ENCODE measurements at places on chromosomes 2 and 18. TPM values are rescaled to one million over a fixed set of nuclear protein-coding genes. Genes with fewer than 3 reads are reported as not detected.

- no peaks in the 10 kb centered on the region for H3K36me3 ChIP-seq
- DNase-seq = peak; percentile 75
- no peak overlapping the region for H3K4me3 ChIP-seq
- H3K27ac ChIP-seq = no peak overlapping the region
Measured at GRCh38 chr2:227884511-227884947, 13.1 kb downstream of the DAW1 start.

- no peak overlapping the region for H3K27ac ChIP-seq
- H3K4me1 ChIP-seq = peaks cover 13% of the 10 kb centered on the region
- no peak for DNase-seq
- peaks cover 6% of the 10 kb centered on the region for H3K27me3 ChIP-seq
Measured at GRCh38 chr2:60512641-60513040, 40.8 kb downstream of the BCL11A start.

DNA sequence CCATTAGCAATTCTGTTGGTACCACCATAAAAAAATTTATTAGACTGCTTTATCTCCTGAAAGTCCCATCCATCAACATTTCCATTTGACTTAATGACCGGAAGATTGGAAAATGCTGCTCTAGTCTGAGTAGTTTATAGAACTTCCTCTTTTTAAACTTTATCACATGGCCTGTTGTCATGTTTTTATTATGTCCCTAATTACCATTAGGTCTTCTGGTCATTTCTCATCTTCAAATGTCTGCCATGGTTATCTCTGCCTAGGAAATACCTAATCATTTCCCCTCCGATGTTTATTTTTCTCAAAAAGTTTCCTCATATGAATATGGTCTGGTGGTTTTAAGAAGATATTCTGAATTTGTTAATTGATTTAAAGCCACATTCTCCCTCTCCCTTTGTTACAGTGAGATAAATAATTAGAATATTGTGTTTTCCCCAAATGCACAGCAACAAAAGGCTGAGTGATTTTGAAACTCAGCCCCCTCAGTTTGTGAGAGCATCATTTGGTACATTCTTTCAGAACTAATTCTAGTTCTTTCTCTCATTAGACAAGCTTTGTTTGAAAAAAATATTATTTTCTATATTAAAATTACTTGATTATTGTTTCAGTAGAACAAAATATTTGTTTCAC lies 317.1 kb upstream of the ST6GAL2 start:
- no peaks in the 10 kb centered on the region for H3K4me1 ChIP-seq
- DNase-seq = no peak
- H3K4me3 ChIP-seq = no peak overlapping the region
- no peaks in the 10 kb centered on the region for H3K27me3 ChIP-seq
- no peaks in the 10 kb centered on the region for H3K36me3 ChIP-seq

- no peaks in the 10 kb centered on the region for H3K4me1 ChIP-seq
- H3K27me3 ChIP-seq = no peaks in the 10 kb centered on the region
- H3K4me3 ChIP-seq = no peak overlapping the region
- no peaks in the 10 kb centered on the region for H3K36me3 ChIP-seq
- H3K27ac ChIP-seq = no peak overlapping the region
Measured at GRCh38 chr2:227052879-227053278, 111.1 kb downstream of the COL4A4 start.

DNA sequence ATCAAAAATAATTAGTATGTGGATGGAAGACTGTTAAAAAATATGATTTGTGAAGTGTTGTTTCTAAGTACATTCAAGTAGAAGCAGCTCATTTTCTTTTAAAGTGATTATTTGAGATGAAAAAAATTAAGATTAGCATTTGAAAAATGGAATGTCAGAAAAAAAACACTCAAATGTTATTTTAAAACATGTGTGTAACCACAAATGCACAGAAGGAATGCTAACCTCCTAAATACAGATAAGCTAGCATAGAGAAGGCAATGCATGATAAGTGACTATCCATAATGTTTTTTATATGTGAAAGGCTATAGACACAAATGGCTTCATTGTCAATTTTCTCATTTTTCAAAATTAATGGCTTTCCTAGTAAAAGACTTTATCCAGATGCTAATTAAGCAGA lies 198.9 kb downstream of the NYAP2 start:
- H3K27ac ChIP-seq = no peak overlapping the region
- DNase-seq = no peak
- no peak overlapping the region for H3K4me3 ChIP-seq

GRCh38 chr2:37869771-37870170 lies 55.3 kb upstream of the RMDN2 start:
- peaks cover 18% of the 10 kb centered on the region for H3K4me1 ChIP-seq
- H3K27ac ChIP-seq = no peak overlapping the region
- no peak for DNase-seq
- H3K36me3 ChIP-seq = no peaks in the 10 kb centered on the region

- H3K4me3 ChIP-seq = no peak overlapping the region
- H3K36me3 ChIP-seq = no peaks in the 10 kb centered on the region
- no peak for DNase-seq
Measured at GRCh38 chr18:39348757-39349156, 1783.2 kb upstream of the CELF4 start.

- no peaks in the 10 kb centered on the region for H3K27me3 ChIP-seq
- peaks cover 11% of the 10 kb centered on the region for H3K4me1 ChIP-seq
- no peak for DNase-seq
- peaks cover 26% of the 10 kb centered on the region for H3K36me3 ChIP-seq
- H3K4me3 ChIP-seq = no peak overlapping the region
- H3K27ac ChIP-seq = no peak overlapping the region
Measured at GRCh38 chr18:36835927-36836326, 7.0 kb downstream of the KIAA1328 start.

GRCh38 chr2:33535421-33535820 lies 59.0 kb downstream of the RASGRP3 start:
- no peak overlapping the region for H3K27ac ChIP-seq
- DNase-seq = no peak
- no peaks in the 10 kb centered on the region for H3K27me3 ChIP-seq
- H3K4me3 ChIP-seq = no peak overlapping the region

DNA sequence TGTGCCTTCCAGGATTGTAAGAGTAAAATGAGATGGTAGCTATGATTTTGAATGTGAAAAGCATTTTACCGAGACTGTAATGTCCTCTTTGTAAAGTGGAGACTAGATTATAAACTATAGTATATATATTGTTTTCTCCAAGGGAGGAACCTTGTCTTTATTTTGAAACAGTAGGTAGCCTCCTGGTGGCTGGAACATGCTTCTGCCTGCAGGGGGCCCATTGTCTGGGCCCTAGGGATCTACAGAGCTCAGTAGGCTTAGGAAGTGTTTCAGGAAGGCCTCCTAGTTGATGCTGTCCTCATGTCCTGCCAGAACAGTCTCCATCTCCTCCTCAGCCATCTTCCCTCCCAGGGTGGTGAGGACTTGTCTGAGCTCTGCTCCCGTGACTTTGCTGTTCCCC lies 3.0 kb downstream of the PIKFYVE start:
- peaks cover 36% of the 10 kb centered on the region for H3K4me1 ChIP-seq
- peak overlapping the region; percentile 65 for H3K4me3 ChIP-seq
- H3K27ac ChIP-seq = no peak overlapping the region
- H3K27me3 ChIP-seq = no peaks in the 10 kb centered on the region

GRCh38 chr2:159266554-159266953 lies 19.9 kb downstream of the WDSUB1 start:
- no peaks in the 10 kb centered on the region for H3K4me1 ChIP-seq
- H3K27me3 ChIP-seq = no peaks in the 10 kb centered on the region
- no peak for DNase-seq
- H3K36me3 ChIP-seq = peaks cover 11% of the 10 kb centered on the region

- no peaks in the 10 kb centered on the region for H3K27me3 ChIP-seq
- H3K4me1 ChIP-seq = peaks cover 15% of the 10 kb centered on the region
- no peak overlapping the region for H3K4me3 ChIP-seq
- H3K36me3 ChIP-seq = no peaks in the 10 kb centered on the region
- H3K27ac ChIP-seq = peak overlapping the region; percentile 80
- no peak for DNase-seq
Measured at GRCh38 chr2:7161501-7161900, 244.3 kb downstream of the RNF144A start.

- H3K36me3 ChIP-seq = no peaks in the 10 kb centered on the region
- no peak overlapping the region for H3K4me3 ChIP-seq
- peaks cover 16% of the 10 kb centered on the region for H3K4me1 ChIP-seq
- no peak overlapping the region for H3K27ac ChIP-seq
Measured at GRCh38 chr2:144572977-144573376, 53.1 kb upstream of the ZEB2 start.

DNA sequence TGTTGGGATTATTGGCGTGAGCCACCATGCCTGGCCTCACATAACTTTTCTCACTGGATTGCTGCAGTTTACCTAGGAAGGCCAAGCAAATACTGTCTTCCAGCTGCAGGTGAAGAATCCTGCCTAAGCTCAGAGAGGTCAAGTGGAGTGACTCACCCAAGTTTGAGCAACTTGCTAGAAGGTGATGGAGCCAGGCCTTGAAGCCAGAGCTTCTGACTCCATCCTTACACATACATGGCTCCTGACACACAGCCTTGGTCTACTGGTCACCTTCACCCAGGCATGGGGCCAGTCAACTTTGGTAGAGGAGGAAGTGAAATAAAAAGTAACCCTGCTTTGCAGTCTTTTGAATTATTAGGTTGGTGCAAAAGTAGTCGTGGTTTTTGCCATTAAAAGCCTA lies 93.5 kb downstream of the VWA3B start:
- H3K36me3 ChIP-seq = no peaks in the 10 kb centered on the region
- no peak overlapping the region for H3K4me3 ChIP-seq
- H3K27ac ChIP-seq = no peak overlapping the region

DNA sequence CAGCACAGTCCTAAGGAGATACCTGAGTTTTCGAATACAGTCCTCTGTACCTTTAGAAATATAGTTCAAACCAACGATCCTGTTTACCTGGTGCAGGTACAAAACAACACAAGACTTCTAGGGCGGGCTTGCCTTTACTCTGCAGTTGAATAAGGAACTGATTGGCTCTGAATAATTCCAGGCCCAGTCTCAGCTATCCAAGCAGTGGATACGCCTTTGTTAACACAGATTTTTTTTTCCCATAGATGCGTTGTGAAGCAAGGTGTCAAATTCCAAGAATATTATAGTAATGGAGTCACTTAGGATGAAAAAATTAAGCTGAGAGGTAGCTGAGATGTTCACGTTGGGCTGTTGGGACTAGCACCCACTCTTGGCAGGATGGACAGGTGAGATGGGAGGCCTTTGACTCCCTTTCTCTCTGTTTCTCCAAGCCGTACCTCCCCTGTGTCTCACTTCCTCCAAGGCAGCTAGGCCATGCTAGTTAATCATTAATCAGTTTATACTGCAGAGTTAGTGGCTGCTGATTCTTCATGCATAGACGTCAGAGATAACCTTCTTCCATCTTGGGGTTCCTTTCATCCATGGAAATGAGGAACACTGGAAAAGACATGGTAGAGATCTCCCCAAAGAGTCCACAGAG lies 380.8 kb upstream of the ACVR2A start:
- H3K4me1 ChIP-seq = peaks cover 4% of the 10 kb centered on the region
- no peak overlapping the region for H3K27ac ChIP-seq
- peaks cover 6% of the 10 kb centered on the region for H3K27me3 ChIP-seq
- no peak for DNase-seq
- no peaks in the 10 kb centered on the region for H3K36me3 ChIP-seq

DNA sequence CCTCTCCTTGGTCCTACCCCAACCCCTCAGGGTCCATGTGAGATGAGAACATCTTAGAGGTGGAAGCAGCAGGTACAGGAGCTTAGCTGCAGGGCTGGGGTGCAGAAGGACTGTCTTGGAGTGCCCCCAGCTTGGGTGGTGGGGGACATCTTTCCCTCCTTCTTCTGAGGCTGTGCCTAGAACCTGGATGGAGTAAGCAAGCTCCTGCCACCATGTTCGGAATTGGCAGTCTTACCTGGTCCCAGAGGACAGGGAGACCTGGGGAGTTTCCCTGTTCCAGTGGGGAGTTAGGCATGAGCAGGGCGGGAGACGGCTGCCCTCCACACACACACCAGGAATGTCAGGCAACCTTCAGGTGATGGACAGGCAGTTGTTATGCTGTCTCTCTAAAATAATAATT lies 131.0 kb upstream of the COPS8 start:
- DNase-seq = no peak
- no peak overlapping the region for H3K27ac ChIP-seq
- H3K4me1 ChIP-seq = peaks cover 14% of the 10 kb centered on the region
- H3K36me3 ChIP-seq = peaks cover 3% of the 10 kb centered on the region
- no peaks in the 10 kb centered on the region for H3K27me3 ChIP-seq

GRCh38 chr2:46893269-46893939 lies 22.2 kb downstream of the MCFD2 start:
- no peak for DNase-seq
- H3K4me3 ChIP-seq = no peak overlapping the region
- no peaks in the 10 kb centered on the region for H3K36me3 ChIP-seq
- H3K27me3 ChIP-seq = no peaks in the 10 kb centered on the region

DNA sequence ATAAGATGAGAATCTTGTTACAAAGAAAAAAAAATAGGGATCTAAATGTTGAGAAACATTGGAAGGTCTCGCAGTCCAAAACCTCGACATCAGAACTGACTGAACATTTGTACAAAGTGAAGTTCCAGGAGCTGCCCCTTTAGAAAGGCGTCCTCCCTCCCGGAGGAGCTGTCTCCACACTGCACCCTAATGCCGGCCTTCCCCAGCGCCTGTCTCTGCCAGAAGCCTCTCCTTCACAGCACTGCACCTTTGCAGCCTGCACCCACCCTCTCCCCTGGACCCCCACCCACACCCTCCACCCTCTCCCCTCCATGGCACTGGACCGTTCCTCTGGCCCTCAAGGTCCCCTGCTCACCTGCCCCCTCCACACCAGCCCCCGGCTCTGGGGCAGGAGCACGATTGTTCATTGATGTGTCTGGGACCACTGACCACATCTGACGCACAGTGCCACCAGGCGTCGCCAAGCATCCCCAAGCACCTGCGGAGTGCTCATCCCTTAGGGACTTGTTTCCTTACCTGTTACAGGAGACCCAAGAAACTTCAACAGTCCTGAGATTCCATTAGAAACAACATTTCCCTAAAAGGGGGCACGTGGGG lies 90.3 kb upstream of the SNTG2 start:
- no peak overlapping the region for H3K4me3 ChIP-seq
- H3K4me1 ChIP-seq = peaks cover 19% of the 10 kb centered on the region
- peaks cover 6% of the 10 kb centered on the region for H3K27me3 ChIP-seq
- no peaks in the 10 kb centered on the region for H3K36me3 ChIP-seq
- H3K27ac ChIP-seq = no peak overlapping the region
- no peak for DNase-seq

DNA sequence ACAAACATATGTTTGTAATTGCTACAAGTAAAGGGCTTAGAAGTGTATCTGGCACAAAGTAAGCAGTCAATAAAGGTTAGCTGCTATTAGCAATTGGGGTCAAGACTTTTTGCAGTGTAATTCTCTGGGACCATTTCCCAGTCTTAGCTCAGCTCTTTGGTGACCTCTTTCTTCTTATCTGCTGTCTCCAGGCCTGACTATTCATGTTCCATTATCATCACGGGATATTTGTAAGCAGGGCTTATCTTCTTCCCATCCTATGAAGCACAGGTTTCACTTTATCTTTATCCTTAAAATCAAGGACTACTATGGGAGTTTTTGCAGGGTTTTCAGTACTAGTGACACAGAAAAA lies 131.7 kb downstream of the DOCK10 start:
- H3K27me3 ChIP-seq = no peaks in the 10 kb centered on the region
- peaks cover 17% of the 10 kb centered on the region for H3K36me3 ChIP-seq
- H3K4me3 ChIP-seq = no peak overlapping the region
- peak overlapping the region; percentile 81 for H3K27ac ChIP-seq

The MRO gene
- 0.23 TPM for total RNA-seq

The LINC00305 gene
- total RNA-seq = not detected

The NGEF gene
- 0.96 TPM for total RNA-seq

The MDH1B gene
- total RNA-seq = 2.0 TPM

The POTEC gene
- not detected for total RNA-seq

The HYCC2 gene
- 17.4 TPM for total RNA-seq

The PDE1A gene
- 27.4 TPM for total RNA-seq

The CAPN14 gene
- 0.47 TPM for total RNA-seq

The KCNF1 gene
- total RNA-seq = 1.1 TPM

The SCYGR4 gene
- total RNA-seq = not detected

Measured in neural crest cell (in vitro differentiated cells).